Lower lobe of right lung (tissue), 2 donors: ENCODE measurements at places on chromosomes 7 and 10. TPM values are rescaled to one million over a fixed set of nuclear protein-coding genes. Genes with fewer than 3 reads are reported as not detected.
A peak's percentile ranks its signal among the peaks of the same experiment; 100 is the strongest.

The NPFFR1 gene
- 1.0 TPM for total RNA-seq

DNA sequence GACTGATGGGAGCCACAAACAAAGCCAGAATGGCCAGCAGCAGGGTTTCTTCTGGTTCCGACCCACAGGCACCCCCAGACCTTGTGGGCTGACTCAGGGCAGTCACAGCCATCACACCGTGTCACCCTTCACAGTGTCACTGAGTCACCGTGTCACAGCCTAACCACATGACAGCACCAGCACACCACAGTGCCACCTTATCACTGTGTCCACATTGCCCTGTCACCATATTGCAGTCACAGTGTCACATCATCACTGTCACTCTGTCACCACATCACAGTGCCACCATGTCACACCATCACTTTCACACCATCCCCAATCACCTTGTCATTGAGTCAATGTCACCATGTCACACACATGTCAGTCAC, 77.0 kb downstream of the OAT start:
- no peak overlapping the region for H3K4me3 ChIP-seq
- no peaks in the 10 kb centered on the region for H3K36me3 ChIP-seq
- peaks cover 13% of the 10 kb centered on the region for H3K4me1 ChIP-seq
- H3K27ac ChIP-seq, result no peak overlapping the region
- no peaks in the 10 kb centered on the region for H3K27me3 ChIP-seq

The ANKRD30A gene
- total RNA-seq, result not detected

- no peaks in the 10 kb centered on the region for H3K36me3 ChIP-seq
- H3K4me1 ChIP-seq, result no peaks in the 10 kb centered on the region
- no peak overlapping the region for H3K27ac ChIP-seq
- DNase-seq, result no peak
Observed at GRCh38 chr7:104267701-104268368, 60.0 kb upstream of the ORC5 start.

DNA sequence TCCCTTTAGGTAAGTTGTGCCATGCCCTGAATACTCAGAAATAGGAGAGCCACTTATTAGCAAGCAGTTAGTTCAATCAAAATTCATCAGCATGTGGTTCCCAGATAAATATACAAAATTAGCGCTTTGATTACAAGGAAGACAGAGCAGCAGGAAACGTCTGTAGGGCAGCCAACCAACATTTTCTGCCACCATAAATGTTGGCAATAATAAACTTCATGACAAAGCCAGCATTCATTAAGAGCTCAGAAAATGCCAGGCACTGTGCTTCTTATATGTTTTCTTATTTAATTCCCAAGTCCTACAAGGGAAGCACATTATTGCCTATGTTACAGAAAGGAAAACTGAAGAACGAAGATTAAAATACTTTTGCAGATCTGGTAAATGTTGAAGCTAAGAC, 22.0 kb upstream of the ABCB5 start:
- no peak overlapping the region for H3K4me3 ChIP-seq
- no peak overlapping the region for H3K27ac ChIP-seq
- H3K27me3 ChIP-seq, result no peaks in the 10 kb centered on the region
- no peaks in the 10 kb centered on the region for H3K4me1 ChIP-seq
- DNase-seq, result no peak
- H3K36me3 ChIP-seq, result no peaks in the 10 kb centered on the region

- H3K27ac ChIP-seq, result no peak overlapping the region
- H3K36me3 ChIP-seq, result no peaks in the 10 kb centered on the region
- no peaks in the 10 kb centered on the region for H3K4me1 ChIP-seq
- no peaks in the 10 kb centered on the region for H3K27me3 ChIP-seq
Observed at GRCh38 chr7:85384392-85384791, 197.5 kb upstream of the SEMA3D start.

The C7orf33 gene
- total RNA-seq, result not detected

The CRYGN gene
- not detected for total RNA-seq

The PDSS1 gene
- total RNA-seq, result 6.4 TPM

GRCh38 chr7:124764847-124765400, 668 bp downstream of the GPR37 start:
- H3K4me1 ChIP-seq, result peaks cover 11% of the 10 kb centered on the region
- H3K4me3 ChIP-seq, result peak overlapping the region; percentile 62
- peak; percentile 46 for DNase-seq
- H3K36me3 ChIP-seq, result no peaks in the 10 kb centered on the region
- no peak overlapping the region for H3K27ac ChIP-seq
- peaks cover 47% of the 10 kb centered on the region for H3K27me3 ChIP-seq

- peaks cover 37% of the 10 kb centered on the region for H3K27me3 ChIP-seq
- no peak overlapping the region for H3K4me3 ChIP-seq
- H3K4me1 ChIP-seq, result no peaks in the 10 kb centered on the region
- H3K27ac ChIP-seq, result no peak overlapping the region
Observed at GRCh38 chr7:155521743-155522398, 24.5 kb downstream of the CNPY1 start.

GRCh38 chr7:87505557-87506245, 30.2 kb upstream of the ABCB4 start:
- H3K36me3 ChIP-seq, result no peaks in the 10 kb centered on the region
- no peaks in the 10 kb centered on the region for H3K27me3 ChIP-seq

The FFAR4 gene
- 13.7 TPM for total RNA-seq

DNA sequence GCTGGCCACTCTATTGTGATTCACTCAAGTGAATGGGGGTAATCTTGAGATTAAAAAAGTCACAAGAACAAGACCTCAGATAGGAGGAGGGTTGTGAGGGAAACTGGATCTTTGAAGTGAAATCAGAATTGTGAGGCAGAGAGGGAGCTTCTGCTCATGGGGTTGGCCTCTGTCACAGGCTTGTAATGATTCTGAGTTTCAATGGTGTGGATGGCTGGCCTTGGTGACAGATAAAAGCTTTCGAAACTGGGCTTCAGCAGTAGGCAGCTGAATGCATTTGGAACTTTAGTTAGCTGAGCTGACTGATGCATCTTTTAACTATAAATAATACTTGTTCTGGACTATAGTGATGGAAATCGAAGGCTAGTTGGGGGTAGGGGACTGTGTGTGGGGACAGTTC, 12.2 kb downstream of the TAS2R60 start:
- no peaks in the 10 kb centered on the region for H3K27me3 ChIP-seq
- no peak overlapping the region for H3K27ac ChIP-seq
- H3K4me1 ChIP-seq, result no peaks in the 10 kb centered on the region
- no peak for DNase-seq
- no peaks in the 10 kb centered on the region for H3K36me3 ChIP-seq

The ADCYAP1R1 gene
- total RNA-seq, result 2.9 TPM

DNA sequence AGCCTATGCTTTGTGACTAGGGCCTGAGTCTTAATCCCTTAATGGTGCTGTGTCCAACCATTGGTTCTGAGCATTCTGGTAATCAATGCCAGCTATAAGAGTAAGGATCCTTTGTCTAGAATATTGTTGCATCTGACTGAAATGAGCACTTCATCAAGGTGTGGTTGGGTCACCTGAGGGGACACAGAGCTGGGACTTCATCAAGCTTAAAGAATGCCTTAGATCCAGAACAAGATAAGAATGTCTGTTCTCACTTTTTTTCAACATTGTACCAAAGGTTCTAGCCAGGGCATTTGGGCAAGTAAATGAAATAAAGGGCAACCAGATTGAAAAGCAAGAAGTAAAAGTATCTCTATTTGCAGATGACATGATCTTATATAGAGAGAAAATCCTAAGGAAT, 280.4 kb downstream of the MTERF1 start:
- no peak overlapping the region for H3K27ac ChIP-seq
- no peaks in the 10 kb centered on the region for H3K27me3 ChIP-seq
- H3K4me1 ChIP-seq, result no peaks in the 10 kb centered on the region
- no peak for DNase-seq
- no peak overlapping the region for H3K4me3 ChIP-seq
- no peaks in the 10 kb centered on the region for H3K36me3 ChIP-seq

The OR6V1 gene
- not detected for total RNA-seq

The ARHGEF35 gene
- 10.3 TPM for total RNA-seq

DNA sequence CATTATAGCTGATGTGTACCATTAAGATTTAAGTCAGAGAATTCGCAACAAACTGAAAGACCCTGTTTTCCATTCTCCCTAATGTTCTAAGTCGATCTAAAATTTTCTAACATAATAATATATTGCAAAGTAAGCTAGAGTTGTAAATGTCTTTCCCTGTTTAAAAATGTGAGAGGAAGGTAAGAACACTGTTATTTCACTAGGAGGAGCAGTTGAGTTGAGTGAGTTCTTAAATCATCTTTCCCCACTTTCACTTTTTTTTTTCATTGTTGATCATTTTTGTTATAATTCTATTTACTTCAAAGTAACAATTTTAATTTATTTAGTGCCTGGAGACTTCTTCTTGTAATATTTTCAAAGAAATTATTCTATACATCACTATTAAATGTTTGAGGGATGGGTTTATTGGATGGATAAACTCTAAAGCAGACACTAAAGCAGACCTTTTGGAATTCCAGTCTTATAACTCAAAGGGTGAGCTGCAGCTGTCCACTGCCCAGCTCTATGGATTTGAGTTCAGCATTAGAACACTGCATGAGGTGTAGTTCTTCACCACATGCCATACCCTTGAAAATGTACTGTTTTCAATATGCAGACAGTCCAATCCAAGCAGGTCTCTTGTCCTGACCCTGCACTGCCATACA, 181.3 kb upstream of the FZD1 start:
- no peak overlapping the region for H3K4me3 ChIP-seq
- no peak overlapping the region for H3K27ac ChIP-seq
- H3K27me3 ChIP-seq, result no peaks in the 10 kb centered on the region
- peaks cover 8% of the 10 kb centered on the region for H3K4me1 ChIP-seq

GRCh38 chr7:36208426-36208825, 55.4 kb downstream of the EEPD1 start:
- no peaks in the 10 kb centered on the region for H3K27me3 ChIP-seq
- no peak overlapping the region for H3K4me3 ChIP-seq
- H3K27ac ChIP-seq, result no peak overlapping the region
- H3K4me1 ChIP-seq, result peaks cover 34% of the 10 kb centered on the region

The HOXA4 gene
- total RNA-seq, result 8.5 TPM

- H3K4me3 ChIP-seq, result no peak overlapping the region
- H3K27me3 ChIP-seq, result no peaks in the 10 kb centered on the region
- no peak for DNase-seq
- no peaks in the 10 kb centered on the region for H3K36me3 ChIP-seq
- H3K4me1 ChIP-seq, result peaks cover 5% of the 10 kb centered on the region
Observed at GRCh38 chr7:123769371-123769770, 20.6 kb upstream of the WASL start.

DNA sequence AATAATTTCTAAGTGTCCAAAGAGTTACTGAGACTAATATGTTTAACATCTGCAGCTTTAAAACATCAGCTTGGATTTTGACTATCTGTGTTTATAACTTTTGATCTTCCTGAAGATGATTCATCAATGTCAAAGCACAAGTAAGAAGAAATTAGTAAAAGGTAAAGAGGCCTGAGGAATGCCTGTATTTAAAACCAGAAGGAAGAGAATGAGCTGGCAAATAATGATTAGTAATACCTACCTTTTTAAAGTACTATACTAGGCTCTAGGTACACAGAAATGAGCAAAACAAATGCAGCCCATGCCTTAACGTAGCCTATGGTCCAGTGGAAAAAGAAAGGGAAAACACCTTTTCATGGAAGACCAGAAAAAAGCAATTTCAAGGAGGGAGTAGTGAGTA, 158.0 kb downstream of the KCND2 start:
- H3K27ac ChIP-seq, result no peak overlapping the region
- DNase-seq, result no peak
- H3K4me3 ChIP-seq, result no peak overlapping the region
- no peaks in the 10 kb centered on the region for H3K27me3 ChIP-seq
